ENCODE measurements at places on chromosomes 1 and 21.

DNA sequence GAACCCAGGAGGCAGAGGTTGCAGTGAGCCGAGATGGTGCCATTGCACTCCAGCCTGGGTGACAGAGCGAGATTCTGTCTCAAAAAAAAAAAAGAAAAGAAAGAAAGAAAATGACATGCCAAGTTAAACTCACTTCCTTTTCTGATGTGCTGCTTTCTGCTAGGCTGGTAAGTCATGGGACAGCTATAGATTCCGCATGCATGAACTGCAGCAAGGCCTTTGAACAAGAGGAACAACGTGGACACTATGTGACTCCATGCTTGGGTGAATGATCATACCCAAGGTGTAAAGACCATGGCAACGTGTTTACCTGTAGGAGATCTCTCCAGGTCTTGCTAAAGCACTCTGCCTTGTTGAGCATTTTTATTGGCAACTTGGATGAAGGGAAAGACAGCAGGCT lies 10.3 kb upstream of the TTF2 start:
- no peak for DNase-seq

DNA sequence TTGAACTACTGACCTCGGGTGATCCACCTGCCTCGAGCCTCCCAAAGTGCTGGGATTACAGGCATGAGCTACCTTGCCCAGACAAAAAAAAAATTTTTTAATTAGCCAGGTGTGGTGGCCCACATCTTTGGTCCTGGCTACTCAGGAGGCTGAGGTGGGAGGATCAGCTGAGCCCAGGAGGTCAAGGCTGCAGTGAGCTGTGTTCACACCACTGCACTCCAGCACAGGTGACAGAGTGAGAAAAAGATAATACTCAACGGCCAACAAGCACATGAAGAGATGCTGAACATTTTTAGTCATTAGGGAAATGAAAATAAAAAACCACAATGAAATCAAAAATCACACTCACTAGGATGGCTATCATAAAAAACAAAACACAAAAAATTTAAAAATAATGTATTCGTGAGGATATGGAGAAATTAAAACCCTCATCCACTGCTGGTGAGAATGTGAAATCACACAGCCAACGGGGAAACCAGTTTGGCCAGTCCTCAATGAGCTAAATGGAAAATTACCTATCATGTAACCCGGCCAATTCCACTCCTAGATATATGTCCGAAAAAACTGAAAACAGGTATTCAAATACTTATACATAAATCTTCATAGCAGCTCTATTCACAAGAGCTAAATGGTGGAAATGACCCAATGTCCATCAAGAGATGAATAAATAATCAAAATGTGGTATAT lies 41.2 kb downstream of the ENAH start:
- no peak for DNase-seq

DNA sequence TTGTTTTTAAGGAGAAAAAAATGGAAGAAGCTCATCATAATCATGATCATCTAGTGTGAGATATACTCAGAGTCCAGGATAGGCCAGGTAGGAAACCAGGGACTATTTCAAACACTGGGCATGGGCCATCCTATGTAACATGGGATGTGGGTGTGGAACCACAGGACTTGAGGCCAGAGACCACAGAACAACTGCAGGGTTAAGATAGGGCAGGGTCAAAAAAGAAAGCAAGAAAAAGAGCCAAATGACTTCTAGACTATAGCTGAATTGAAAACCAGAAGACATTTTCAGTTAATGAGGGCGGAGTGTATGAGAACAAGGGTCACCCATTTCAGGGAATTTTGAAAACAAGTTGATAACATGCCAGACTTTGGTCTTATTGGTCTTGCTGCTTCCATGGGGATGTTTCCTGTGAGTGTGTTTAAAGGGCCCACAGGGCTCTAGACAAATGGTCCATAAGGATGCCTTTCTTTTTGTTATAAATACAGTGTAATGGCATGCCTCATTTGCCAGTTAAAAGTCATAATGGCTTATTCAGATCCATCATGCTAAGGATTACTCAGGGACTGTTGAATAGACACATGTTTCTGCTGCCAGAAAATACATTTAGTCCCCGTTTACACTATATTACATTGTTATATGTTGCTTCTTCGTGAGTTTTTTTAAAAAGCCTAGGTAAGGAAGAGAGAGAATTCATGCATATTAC lies 182.0 kb upstream of the C21orf91 start:
- no peak for DNase-seq

DNA sequence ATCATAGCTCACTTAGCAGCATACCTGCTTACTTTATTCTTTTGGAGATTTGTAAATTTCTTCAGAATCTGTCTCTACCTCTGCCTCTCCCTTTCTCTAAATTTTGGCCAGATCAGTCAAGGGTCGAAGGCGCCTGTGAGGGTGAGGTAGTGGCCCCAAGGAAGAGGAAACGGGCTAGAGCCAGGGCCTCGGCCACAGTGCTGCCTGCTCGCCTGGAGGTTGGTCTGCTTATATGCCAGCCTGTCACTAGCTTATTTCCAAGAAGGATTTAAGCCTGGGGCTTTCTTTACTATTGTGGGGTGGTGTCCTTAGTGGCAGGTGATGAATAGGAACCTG lies 19.6 kb downstream of the PEX14 start:
- DNase-seq: no peak

- no peak for DNase-seq
Observed at GRCh38 chr1:67515324-67516080, 85.3 kb upstream of the SERBP1 start.

DNA sequence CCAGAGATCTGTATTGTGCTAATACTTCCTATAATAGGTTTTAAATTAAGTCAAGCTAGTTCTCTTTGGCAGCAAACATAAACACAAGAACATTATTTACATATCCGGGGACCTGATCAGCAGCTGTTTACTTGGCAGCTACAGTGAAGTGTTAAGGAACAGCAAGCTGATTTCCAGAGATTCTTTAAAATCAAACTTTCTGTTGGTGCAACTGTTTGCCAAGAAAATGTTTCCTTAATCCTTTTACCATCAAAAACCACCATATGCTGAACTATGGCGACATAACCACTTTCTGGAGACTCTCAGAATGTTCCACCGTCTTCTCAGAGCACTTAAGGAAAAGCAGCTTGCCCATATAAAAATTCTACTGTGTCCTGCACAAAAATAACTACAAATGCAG lies 107.0 kb upstream of the KRTAP19-8 start:
- no peak for DNase-seq

DNA sequence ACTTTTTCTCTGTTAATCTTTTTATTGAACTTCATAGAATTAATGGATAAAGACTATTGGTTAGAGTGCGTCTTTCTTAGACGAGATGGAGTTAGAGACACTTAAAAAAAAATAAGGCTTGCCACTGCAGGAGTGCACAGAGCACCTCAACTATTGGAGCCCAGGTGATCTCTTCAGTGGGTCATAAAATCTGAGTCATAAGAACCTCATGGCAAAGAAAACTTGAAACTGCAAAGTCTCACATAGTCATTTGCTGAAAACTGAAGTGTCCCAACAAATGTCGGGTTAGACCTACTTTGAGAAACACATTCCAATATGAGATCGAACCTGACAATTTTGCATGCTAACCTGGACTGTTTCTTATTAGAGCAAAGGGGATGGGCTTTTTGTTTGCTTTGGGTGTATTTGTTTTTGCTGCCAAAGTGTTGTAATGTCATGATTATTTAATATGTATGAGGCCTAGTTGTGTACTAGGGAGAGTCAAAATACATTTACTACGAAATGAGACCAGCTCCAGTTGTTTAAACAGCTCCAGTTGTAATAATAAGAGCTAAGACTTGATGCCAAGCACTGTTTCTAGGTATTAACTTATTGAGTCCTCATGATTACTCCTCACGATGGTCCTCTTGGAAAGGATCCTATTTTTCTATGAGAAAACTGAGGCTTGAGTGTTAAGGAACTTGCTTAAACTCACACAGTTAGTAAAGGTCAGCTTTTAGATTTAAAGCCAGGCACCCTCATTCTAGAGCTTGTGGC lies 65.1 kb downstream of the DDR2 start:
- DNase-seq: no peak

- DNase-seq: peak; percentile 21
Observed at GRCh38 chr1:4654764-4655673, 610 bp downstream of the AJAP1 start.

- DNase-seq: no peak
Observed at GRCh38 chr1:10564063-10564462, 89.3 kb downstream of the PEX14 start.

- DNase-seq: peak; percentile 26
Observed at GRCh38 chr1:10014016-10014415, 17.0 kb downstream of the RBP7 start.

Data from fibroblast of skin of scalp (primary cell).